Epithelial cell of proximal tubule (primary cell): ENCODE measurements at places on chromosomes 5 and 9.

GRCh38 chr9:113302792-113303418 is at the start of gene RNF183:
Gene RNF183 (minus strand): TSS chr9:113303376. CDS start chr9:113298184, 5,192 bp downstream.
- DNase-seq, result peak; percentile 55

DNA sequence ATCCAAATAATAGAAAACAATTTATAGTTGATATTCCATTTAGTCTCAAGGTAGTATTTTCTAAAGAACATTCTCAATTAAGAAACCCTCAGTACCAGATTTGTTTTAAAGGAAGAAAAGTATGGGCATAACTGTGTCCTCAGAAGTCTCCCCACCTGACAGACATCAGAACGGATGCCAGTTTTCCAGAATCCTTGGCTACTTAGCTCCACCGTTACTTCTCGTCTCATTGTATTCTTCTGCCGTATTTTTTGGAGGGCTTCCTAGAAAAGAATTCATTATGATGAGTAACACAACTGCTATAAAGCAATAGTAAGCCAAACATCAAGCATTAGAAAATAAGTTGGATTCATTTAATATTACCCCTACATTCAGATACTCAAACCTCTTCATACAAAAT is 67.8 kb downstream of the DROSHA start:
- no peak for DNase-seq

GRCh38 chr5:65338606-65339151 is 143.0 kb downstream of the ADAMTS6 start:
- no peak for DNase-seq

DNA sequence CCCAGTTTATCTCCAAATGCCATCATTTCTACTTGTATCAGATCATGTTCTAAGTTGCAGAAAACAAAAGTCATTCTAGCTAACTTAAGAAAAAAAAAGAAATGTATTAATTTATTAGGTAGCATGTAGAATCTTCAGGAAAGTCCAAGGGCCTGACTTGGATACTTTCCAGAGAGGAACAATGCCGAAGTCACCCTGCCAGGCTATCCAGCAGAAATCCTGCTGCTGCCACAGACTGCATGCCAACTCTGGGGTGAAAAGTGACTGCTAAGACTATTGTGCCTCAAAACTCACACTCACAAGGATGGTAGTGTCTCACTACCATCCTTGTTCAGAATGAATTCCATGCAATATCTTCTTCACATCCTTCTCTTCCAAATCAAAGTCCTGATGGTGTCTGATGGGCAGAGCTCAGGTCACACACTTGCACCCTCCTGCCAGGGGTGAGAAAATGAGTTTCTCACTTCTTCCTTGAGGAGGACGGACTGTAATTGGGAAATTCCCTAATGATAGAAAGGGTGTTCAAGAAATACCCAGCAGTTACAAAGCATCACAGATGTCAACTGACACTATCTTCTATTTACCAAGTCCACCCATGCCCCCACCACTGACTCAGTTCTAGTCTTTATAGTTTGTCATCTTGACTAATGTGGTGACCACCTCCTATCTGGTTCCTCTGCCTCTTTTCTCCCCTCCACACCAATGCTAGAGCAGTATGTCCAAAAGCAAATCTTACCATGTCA is 279.4 kb downstream of the CWC27 start:
- no peak for DNase-seq

DNA sequence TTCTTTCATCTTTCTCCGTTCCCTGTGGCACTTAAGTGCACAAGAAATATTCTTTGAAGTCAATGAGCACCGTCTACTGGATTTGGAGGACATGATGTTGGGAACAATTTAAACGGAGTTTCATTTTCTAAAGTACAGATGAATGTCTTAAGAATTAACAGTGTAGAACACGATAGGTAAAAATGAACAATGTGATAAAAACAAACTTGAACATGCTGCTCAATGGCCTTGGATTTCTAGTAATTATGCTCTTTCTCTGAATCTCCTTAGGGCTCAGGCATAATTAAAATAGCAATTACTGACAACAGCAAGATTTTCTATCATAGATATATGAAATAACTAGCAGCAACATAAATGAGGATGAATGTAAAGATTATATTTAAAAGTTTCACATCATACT is 142.2 kb upstream of the CDH6 start:
- no peak for DNase-seq

- no peak for DNase-seq
Measured at GRCh38 chr5:179802207-179802883, 4.3 kb downstream of the MGAT4B start.

DNA sequence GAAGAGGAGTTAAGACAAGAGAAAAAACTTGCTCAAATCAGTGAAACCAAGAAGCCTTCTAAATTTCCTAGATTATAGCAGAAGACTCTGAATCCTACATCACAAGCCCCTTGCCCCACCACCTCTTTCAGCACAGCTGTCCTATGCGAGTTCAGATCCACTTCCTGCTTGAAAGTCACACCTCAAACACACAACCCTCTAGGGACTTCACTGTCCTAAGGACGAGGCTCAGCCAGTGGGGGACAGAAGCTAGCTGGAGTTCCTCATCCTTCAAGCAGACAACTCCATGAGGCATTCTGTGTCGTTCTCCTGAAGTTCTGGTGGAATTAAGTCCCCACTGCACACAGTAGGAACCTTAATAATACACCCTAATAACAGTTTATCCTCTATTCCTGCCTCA is 44.3 kb downstream of the NRG2 start:
- no peak for DNase-seq

- no peak for DNase-seq
Measured at GRCh38 chr9:116604251-116604650, 82.9 kb upstream of the TRIM32 start.

- DNase-seq, result no peak
Measured at GRCh38 chr9:114549697-114550330, 37.8 kb upstream of the ATP6V1G1 start.

DNA sequence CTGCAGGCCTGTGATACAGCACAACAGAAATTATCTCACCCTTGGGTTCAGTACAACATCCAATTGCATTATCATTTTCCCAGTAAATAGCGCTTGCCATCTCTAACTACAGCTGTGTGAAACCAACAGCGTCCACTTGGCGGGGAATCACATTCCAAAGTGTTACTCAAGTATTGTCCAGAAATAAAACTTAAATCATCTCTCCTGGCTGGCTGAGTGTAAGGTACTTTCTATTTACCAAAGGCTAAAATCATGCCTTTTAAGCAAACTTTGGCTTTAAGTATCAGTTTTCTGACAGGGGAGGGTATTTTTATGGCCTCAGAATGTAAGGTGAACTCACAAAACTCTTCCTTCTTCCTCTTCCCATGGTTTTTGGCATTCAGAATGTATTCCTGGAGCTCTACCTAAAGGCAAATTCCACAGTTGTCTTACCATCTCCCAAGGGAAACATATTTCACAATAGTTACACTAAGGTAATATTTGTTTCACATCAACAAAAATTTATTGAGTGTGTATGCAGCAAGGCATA is 205.6 kb upstream of the MPDZ start:
- DNase-seq, result peak; percentile 78

GRCh38 chr5:176630681-176631222 is 277 bp downstream of the EIF4E1B start:
- DNase-seq, result no peak

DNA sequence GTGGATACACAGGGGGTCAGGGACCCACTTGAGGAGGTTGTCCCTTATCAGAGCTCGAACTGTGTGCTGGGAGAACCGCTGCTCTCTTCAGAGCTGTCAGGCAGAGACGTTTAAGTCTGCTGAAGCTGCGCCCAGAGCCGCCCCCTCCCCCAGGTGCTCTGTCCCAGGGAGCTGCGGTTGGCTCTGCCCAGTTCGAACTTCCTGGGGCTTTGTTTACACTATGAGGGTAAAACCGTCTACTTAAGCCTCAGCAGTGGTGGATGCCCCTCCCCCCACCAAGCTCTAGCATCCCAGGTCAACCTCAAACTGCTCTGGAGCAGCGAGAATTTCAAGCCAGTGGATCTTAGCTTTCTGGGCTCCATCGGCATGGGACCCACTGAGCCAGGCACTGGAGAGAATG is 15.9 kb downstream of the SRD5A1 start:
- no peak for DNase-seq

- no peak for DNase-seq
Measured at GRCh38 chr9:34862836-34863235, 95.2 kb upstream of the PHF24 start.

- DNase-seq, result no peak
Measured at GRCh38 chr9:35609001-35609819, 4.1 kb downstream of the TESK1 start.

GRCh38 chr5:107808671-107809137 is 138.0 kb upstream of the EFNA5 start:
- no peak for DNase-seq
